ENCODE measurements at places on chromosomes 3 and 15.

DNA sequence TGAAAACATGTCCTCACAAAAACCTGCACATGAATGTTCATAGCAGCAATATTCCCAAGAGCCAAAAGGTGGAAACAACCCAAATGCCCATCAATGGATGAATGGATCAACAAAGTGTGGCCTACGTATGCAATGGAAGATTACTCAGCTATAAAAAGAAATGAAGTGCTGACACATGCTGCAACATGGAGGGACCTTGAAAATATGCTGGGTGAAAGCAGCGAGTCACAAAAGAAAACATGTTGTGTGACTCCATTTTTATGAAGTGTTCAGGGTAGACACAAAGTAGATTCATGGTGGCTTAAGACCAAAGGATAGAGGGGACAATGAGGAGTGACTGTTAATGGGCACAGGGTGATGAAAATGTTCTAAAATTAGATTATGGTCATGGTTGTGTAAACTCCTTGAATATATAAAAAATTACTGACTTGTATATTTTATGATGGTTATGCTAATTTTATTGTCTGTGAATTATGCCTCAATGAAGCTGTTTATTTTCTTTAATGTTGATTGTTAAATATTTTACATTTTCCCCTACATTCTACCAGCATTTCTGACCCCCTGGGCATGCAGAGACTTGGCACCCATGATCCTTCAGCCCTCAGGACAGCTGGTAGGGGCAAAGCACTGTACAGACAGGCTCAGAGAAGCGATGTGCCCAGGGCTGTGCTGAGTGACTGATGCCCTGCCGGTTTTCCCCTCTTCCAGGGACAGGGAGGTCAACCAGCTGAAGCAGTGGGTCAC is 37.8 kb downstream of the CFAP100 start:
- peak; percentile 42 for DNase-seq

- peak; percentile 13 for DNase-seq
Measured at GRCh38 chr15:49979705-49980382, 139.2 kb downstream of the ATP8B4 start.

DNA sequence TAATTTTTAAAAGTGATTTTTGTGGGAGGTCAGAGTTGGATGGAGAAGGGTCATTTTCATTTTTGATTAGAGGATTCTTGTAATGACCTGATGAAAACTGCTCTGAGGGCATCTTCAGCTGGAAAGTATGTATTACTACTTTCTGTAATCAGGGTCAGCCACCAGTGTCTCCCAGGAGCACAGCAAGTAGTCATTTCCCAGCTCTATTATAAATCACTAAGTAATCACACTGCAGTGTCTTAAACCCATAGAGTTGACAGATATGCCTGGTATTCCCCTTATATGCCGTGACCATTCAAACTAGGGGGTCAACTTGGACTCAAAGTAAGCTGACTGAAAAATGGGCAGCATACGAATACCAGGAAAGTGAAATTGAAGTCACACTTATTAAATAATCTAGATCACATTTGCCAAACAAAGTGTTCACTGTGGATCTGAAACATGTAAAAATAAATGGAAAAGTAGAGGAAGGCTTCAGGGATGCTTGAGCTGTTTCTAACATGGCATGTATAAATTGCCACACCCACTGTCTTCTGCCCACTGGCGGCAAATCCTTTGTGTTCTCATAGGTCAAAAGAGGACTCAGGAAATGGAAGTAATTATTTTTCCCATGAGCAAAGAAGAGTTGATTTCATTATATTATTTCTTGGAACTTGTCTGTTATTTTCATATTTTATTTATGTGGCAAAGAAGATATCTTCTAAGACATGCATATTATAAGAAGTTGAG is 105.7 kb downstream of the MBNL1 start:
- peak; percentile 28 for DNase-seq

DNA sequence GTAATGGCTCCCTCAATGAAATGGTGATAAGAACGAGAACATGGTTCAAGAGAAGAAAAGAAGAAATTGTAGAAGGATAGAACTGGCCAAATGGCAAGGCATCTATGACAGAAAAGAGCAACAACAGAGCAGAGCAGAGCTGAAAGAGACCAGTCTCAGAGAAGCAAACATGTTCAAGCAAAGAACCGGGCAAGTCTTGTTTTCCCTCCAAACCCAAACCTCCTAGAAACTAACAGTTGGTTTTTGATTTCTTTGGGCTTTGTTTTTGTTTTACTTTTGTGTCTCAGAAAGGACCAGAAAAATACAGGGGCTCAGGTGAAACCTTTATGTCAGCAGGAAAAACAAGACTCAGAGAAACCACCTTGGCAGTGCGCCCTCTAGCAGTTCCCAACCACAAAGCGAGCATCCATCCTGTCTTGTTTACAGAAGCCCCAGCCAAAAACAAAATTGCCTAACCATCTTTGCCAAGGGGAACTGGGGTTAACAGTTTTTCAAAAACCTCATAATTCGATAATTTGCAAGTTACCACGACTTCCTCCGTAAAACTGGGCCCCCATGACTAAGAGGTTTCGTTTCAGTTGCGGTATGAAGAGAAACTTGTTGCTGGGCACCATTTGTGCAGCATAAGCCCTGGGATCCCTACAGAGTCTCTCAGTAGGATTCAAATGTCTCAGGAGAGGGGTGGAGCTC is 159.2 kb upstream of the SLC24A5 start:
- no peak for DNase-seq

DNA sequence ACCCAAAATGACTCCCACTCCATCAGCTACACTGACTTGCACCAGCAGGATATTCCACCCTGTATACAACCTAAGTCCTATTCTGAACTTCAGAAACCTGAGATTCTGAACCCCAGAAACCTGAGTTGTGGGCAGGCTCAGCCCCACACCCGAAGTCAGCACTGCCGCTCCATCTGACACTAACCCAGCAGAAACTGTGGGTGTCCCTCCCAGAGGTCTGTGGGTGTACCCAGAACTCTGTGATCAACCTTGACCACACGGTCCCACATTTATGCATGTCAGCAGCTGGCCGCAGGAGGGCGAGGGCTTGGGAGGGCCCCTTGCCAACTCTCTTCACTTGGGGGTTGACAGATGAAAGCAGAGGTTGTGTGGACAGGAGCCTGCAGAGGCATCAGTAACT is 9.3 kb downstream of the OXTR start:
- no peak for DNase-seq

GRCh38 chr3:179330438-179330837 is 7.6 kb downstream of the ZNF639 start:
- no peak for DNase-seq

- DNase-seq, result no peak
Measured at GRCh38 chr3:159001711-159002110, 199.9 kb downstream of the MFSD1 start.

DNA sequence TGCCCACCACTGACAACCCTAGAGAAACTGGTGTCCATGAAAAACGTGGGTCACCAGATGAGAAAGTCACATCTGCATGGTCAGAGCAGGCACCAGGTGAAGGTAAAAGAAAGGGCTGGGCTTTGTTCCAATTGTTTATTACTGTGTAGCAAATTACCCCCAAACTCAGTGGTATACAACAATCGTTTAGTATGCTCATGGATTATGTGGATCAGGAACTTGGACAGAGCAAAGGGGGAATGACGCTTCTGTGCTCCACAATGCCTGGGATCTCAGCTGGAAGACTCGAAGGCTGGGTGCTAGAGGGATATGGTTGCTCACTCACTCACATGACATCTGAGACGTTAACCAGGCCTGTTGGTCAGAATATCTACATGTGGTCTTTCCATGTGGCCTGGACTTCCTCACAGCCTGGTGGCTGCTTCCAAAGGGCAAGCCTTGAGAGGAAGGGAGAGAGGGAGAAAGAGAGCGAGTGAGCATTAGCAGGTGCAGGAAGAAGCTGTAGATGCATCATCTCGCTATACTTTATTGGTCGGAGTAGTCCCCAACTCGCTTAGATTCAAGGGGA is 44.9 kb downstream of the LPP start:
- DNase-seq, result no peak

GRCh38 chr3:141240286-141240685 is 8.7 kb downstream of the PXYLP1 start:
- no peak for DNase-seq

- DNase-seq, result no peak
Measured at GRCh38 chr3:76051145-76051544, 265.8 kb upstream of the ZNF717 start.

DNA sequence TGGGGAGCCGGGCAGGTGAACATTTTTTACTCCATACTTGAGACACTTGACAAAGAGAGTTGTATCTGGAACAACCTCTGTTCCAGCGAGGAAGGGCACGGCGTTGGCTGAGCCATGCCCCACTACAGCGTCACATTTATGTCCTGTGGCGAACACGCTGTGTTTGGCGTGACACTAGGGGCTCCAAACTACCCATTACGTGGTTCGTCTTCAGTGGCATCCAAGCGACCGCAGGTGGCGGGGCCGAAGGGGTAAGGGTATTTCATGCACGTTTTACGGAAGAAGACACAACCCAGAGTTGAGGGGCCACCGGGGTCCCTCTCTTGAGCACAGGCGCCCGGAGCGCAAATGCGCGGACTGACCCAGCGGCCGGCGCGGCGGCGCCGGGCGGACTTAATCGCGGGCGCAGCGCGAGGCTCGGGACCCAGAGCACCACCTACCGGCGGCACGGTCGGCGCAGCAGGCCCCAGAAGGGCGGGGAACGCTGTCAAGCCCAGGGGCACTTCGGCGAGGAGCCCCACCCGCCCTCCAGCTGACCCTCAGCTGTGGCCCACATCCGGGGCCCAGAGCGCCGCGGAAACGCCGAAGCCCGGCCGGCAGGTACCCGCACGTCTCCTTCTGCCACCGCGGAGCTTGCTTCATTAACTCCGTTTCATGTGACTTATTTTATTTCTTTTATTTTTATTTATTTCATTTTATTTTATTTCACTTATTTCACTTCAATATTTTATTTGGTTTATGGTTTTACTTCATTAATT is 36.4 kb upstream of the TRIM71 start:
- DNase-seq, result peak; percentile 68

DNA sequence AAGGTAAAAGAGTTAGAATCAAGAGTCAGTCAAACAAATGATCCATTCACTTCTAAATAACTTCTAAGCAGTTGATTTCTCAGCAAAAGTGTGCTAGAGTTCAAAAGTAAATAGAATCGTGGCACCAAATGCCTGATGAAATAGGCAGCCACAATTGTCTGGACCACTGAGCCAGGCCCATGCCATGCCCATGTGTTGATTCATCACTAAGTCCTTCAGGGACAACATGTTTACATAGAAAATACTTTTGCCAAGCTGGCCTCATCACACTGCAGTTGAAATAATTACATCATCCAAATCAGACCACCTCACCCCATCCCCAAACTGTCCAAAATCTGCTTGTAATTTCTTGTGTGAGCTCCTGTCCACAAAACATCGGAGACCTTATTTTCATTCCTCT is 216.3 kb downstream of the IGSF11 start:
- peak; percentile 47 for DNase-seq

DNA sequence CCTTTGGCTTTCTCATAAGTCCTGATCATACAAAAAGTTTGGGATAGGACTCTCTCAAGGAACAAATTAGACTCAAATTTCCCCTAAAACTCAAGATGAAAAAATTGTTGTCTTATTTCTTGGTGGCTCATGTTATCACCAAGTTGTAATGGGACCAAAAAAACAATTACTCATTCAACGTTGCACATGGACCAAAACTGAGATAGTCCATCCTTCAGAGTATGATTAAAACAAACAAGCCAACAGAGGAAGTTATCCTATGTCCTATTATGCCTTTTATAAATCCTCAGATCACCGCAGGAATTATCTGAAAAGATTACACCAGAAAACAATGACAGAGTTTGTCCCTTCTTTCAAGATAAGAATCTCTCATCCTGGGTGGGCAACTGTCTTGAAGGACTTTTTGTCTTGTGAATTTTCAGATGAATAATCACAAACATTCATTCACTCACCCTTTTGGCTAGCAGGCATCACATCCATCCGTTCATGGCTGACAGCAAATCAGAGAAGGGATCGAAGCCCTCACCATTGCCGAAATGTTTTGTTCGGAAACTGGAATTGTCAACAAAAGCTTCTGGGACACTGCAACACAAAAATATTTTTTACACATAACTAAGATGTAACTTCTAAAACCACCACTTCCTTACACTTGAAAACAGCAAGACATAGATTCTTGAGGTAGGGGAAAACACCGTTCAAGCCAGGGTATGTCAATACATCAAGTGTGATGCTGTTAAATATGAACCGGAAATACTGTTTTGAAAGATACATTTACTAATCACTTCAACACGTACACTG is 90.4 kb downstream of the FOXP1 start:
- no peak for DNase-seq

DNA sequence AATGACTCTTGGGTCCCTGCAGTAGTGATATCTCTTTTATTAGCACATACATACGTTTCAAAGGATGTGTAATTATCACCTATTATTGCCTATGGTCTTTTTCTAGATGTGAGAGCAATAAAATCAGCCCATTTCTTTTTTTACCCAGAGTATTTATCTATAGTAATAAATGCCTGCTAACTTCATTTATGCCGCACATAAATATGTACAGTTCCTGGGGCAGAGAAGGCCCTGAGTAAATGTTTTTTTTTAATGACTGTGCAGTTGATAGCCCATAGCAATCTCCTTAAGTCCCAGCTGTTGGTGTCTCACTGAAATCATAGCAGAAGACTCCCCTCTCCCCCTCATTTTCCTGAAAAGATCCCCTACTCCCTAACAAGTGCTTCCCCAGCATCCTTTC is 16.7 kb downstream of the RAB8B start:
- no peak for DNase-seq

- peak; percentile 97 for DNase-seq
Measured at GRCh38 chr3:31968927-31969418, 12.1 kb downstream of the OSBPL10 start.

- DNase-seq, result no peak
Measured at GRCh38 chr3:46324036-46324435, 29.9 kb upstream of the CCR2 start.

DNA sequence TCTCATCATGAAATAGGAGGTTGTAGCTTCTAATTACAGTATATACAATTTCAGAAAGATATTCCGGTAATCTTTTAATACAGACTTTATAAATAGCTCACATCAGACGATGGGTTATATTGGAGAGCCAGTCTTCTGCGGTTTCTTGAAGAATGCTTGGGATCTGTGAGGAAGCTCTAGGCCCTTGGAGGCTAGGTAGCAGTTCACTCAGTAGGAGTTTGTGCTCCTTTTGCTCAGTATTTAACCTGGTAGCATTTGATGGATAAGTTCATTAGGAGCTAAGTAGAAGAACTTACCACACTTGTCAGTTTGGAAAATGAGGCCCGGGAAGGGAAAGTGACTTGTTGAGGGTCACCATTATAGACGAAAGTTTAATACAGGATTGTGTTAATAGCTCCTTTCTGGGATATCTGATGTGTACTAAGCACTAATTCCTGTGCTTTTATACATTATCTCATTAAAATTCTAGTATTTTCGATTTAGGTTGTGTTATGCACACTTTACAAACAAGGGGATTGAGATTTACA is 2.8 kb downstream of the FNDC3B start:
- peak; percentile 24 for DNase-seq

DNA sequence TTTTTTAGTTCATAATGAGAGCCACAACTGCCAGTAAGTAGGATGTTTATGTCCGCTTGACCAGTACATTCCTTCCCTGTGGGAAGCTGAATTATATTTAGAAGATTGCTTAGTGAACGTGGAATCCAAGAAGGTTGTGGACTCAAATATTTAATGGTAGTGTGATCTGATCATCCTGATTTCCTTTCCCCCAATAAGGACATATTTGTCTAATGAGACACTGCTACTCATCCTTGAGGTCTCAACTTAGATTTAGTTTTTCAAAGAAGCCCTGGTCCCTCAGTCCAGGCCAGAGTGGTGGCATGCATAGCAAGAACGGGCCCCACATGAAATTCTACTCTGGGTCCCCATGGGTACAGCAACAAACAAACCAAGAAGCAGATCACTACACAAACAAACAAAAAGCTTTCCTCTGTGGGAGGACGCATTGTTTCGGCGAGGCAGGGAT is 60.8 kb downstream of the USP13 start:
- peak; percentile 85 for DNase-seq
